ENCODE measurements at places on chromosomes 12 and 14.

DNA sequence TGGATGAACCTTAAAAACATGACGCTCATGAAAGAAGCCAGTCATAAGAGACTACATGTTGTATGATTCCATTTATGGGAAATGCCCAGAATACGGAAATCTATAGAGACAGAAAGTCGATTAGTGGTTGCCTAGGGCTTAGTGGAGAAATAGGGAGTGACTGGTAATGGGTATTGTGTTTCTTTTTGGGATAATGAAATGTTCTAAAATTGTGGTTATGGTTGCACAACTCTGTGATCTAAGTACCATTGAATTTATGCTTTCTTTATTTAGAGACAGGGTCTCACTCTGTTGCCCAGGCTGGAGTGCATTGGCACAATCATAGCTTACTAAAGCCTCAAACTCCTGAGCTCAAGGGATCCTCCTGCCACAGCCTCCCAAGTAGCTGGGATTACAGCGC, 8.0 kb downstream of the RBMS2 start:
- DNase-seq, result no peak

GRCh38 chr14:33948869-33949408, 1.9 kb downstream of the EGLN3 start:
- no peak for DNase-seq

GRCh38 chr14:23141706-23142444, 22.8 kb upstream of the CEBPE start:
- DNase-seq, result no peak

- no peak for DNase-seq
These were observed 452.4 kb downstream of the RAD51B start for GRCh38 chr14:68271913-68272391.

DNA sequence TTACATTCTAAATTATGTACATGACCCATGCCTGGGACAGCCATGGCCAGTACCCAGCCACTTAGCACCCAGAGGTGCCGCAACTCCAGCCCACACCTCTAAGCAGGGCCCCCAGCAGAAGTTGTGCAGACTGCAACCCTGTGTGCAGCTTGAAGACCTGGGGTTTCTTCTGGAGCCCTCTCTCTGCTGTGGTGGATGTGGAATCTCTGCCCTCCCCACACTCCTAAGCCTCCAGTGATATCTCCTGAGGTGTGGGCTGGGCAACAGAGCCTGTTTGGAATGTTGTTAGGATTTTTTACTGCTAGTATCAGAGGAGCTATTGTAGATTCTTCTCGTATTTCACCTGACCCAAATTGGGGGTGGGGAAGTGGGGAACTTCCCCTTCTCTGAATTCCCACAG, 59.4 kb upstream of the TUNAR start:
- DNase-seq, result no peak

GRCh38 chr14:105398044-105398725, at the start of gene TEX22:
TEX22 (plus strand) TSS chr14:105398538; CDS start chr14:105399341, 803 bp downstream.
- peak; percentile 31 for DNase-seq

GRCh38 chr12:91023326-91024004, 18.7 kb upstream of the EPYC start:
- no peak for DNase-seq

DNA sequence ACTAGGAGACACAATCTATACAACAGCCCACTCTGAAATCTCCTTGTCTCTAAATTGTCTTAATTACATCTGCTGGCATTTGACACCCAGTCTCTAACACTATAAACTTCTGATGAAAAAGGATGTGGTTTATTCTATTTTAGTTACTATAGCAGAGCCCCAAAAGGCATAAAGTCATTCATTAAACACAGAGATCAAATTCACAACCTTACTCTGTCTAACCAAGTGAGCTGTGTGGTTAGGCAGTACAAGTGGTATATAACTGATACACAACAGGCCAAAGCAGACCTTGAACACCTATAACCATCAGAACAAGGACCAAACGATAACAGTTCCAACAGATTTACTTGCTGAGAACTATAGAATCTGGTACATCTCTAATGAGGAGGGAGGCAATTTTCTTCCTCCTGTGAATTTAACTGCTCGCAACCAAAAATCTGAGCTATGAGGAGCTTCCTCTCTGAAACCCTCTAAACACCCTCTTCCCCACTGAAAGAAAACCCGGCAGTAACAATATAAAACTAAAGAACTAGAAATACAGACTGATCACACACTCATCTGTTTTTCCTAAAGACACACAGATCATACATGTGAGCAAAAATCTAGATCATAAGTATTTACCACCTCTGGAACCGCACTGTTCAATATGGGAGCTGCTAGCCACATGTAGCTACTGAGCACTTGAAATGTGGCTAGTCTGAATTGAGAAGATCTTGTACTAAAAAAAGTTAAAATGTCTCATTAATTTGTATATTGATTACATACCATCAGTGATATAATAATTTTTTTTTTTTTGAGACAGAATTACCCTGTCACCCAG, 17.7 kb downstream of the SPPL3 start:
- DNase-seq, result no peak
